Muscle of leg (tissue), 16 donors: ENCODE measurements at places on chromosomes 16 and 17. TPM values are rescaled to one million over a fixed set of nuclear protein-coding genes. Genes with fewer than 3 reads are reported as not detected.

RBFOX1 gene
- polyA plus RNA-seq, result 47.6 TPM

SLFN12L gene
- polyA plus RNA-seq, result 0.08 TPM

RRAD gene
- polyA plus RNA-seq, result 8.3 TPM

VPS35L gene
- polyA plus RNA-seq, result 34.4 TPM

SPDYE4 gene
- polyA plus RNA-seq, result 0.49 TPM

LRRC37B gene
- 8.6 TPM for polyA plus RNA-seq

PMFBP1 gene
- 3.7 TPM for polyA plus RNA-seq

KRTAP9-4 gene
- polyA plus RNA-seq, result not detected

SLC13A2 gene
- not detected for polyA plus RNA-seq

MVP gene
- polyA plus RNA-seq, result 19.6 TPM

CX3CL1 gene
- 4.5 TPM for polyA plus RNA-seq

- DNase-seq, result no peak
These were observed 288.3 kb downstream of the CPPED1 start for GRCh38 chr16:12515346-12515745.

- no peak for DNase-seq
These were observed 6.1 kb upstream of the NLRC5 start for GRCh38 chr16:56983211-56983751.

- DNase-seq, result peak; percentile 29
These were observed 7.6 kb downstream of the AIPL1 start for GRCh38 chr17:6427279-6427781.

GRCh38 chr17:52011064-52011463 lies 147.4 kb downstream of the CA10 start:
- no peak for DNase-seq

DNA sequence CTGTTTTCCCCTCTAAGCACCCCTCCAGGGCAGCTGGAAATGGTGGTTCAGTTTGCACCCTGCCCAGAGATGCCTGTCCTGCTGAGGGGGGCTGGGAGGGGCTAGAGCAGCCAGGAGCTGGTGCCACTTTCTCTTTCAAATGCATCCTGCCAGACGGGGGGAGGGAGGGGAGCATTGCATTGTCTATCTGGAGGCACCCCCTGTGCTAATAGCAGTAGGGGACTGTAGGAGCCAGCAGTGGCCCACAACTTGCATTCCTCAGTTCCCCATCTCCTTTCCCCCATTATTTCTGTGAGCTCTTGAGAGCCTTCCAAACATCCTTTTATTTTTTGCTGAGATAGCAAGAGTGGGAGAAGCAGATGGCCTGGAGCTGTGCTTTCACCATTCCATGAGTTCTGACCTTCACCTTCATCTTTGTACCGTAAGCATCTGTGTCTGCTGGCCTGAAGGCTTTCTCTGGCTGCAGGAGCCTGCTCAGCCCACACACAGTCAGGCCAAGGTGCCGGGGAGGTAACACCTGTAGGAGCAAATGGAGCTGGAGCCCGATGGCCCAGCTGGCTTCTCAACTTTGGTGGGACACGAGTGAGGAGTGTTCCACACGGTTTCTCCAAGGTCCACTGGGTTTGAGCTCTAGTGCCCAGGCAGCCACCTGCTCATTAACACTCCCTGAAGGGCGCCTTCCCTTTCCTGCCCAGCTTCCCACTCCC lies 5.2 kb downstream of the WFDC1 start:
- DNase-seq, result no peak

DNA sequence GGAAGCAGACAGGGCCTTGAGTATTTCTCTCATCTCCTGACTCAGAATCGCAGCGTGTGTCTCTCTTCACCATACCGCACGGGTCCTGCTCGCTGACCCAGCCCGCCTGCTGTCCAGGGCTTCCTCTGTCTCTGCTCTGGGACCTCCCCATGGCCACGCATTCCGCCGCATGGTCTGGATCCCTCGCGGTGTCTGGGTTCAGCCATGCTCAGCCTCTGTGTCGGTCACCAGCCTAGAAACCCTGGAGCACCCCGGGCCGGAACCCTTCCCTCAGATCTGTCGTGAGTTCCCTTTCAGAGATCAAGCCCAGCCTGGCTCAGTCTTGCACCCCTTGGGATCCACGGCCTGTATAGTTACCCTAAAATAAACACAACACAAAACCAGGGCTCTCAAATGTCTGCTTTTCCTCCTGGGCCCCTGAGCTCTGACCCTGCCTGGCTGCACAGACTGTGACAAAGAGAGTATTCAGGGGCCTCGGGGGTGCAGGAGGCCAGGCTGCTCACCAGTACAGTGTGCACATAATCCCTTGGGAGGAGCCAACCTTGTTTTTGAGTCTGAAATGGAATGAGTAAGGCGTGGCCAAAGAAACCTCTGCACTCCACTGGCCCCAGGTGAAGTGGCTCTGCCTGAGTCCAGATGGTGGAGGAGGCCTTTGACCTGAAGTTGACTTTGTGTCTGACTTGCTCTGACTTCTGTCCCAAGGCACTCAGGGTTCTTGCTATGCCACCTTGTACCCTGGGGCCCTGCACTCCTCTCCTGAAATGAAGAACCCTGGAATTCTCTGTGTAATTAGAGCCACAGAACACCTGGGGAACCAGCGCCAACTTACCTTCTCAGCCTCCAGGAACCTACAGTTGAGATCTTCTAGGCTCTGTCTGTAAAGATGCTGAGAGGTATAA lies 5.8 kb upstream of the SPIRE2 start:
- no peak for DNase-seq

- DNase-seq, result peak; percentile 60
These were observed 34.3 kb upstream of the TMEM92 start for GRCh38 chr17:50239937-50240336.

- peak; percentile 36 for DNase-seq
These were observed 50.8 kb upstream of the MAF start for GRCh38 chr16:79651363-79651762.

DNA sequence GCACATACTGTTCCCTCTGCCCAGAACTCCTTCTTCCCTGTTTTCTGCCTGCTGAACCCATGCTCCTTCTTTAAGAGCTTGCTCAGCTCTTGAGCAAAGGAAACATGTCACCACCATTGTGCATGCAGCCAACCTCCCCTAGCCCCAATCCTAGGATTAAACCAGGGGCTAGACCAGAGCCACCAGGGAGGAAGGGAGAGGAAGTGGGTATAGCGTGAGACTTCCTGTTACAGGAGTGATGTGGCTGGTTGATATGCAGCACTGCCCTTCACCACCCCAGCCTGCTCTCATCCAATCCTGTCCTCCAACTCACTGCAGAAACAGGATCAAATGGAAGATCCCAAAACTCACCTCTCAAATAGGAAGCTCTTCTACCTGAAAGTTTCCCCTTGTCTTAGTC lies 67.1 kb upstream of the CDH5 start:
- DNase-seq, result no peak

- peak; percentile 95 for DNase-seq
These were observed 64.1 kb upstream of the SREBF1 start for GRCh38 chr17:17900615-17901520.

GRCh38 chr16:67329901-67330300 lies 3.3 kb downstream of the LRRC36 start:
- no peak for DNase-seq

GRCh38 chr17:44795928-44796327 lies 34.2 kb downstream of the GJC1 start:
- no peak for DNase-seq

- no peak for DNase-seq
These were observed 271.8 kb upstream of the ZFHX3 start for GRCh38 chr16:73319737-73320136.

- DNase-seq, result no peak
These were observed 727.4 kb upstream of the CA10 start for GRCh38 chr17:52885882-52886281.

- no peak for DNase-seq
These were observed 187.8 kb downstream of the RAB11FIP4 start for GRCh38 chr17:31579265-31579664.

- DNase-seq, result no peak
These were observed 70.3 kb downstream of the N4BP1 start for GRCh38 chr16:48539485-48540221.

GRCh38 chr16:86048221-86048620 lies 149.3 kb downstream of the IRF8 start:
- DNase-seq, result no peak

DNA sequence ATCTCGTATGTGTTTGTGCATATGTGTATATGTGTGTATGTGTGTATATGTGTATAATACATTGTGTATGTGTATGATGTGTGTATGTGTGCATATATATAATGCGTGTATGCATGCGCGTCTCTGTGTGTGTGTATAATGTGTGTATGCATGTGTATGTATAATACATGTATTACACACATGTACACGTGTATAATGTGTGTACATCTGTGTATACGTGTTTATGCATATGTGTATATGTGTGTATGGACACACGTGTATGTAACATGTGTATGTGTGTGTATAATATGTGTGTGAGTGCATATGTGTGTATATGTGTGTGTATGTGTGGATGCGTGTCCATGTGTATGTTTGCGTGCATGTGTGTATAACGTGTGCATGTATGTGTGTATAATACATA lies 433.7 kb upstream of the RBFOX1 start:
- DNase-seq, result no peak

- peak; percentile 22 for DNase-seq
These were observed 287.8 kb upstream of the FOXF1 start for GRCh38 chr16:86222547-86222946.

GRCh38 chr16:30934827-30935557 lies 11.6 kb downstream of the FBXL19 start:
- peak; percentile 49 for DNase-seq
